A549 treated with CORT108297 at 1 μM for 4 hours (cell line): ENCODE measurements at places on chromosomes 3 and 15. TPM values are rescaled to one million over a fixed set of nuclear protein-coding genes. Genes with fewer than 3 reads are reported as not detected.

DUOXA1 gene
- total RNA-seq, result 0.08 to 0.17 TPM (median 0.12 TPM) in 5 replicates

NPAP1 gene
- total RNA-seq, result not detected in 5 replicates

SCN5A gene
- total RNA-seq, result 0.33 to 2.1 TPM (median 0.93 TPM) in 5 replicates

FSTL1 gene
- 49.9 to 91.3 TPM (median 71.1 TPM) in 5 replicates for total RNA-seq

THSD4 gene
- 19.4 to 27.7 TPM (median 23.0 TPM) in 5 replicates for total RNA-seq

KNG1 gene
- total RNA-seq, result 0.07 TPM in 1 of 5 replicates, not detected in the others

CILP gene
- 0.06 to 0.09 TPM (median 0.07 TPM) in 5 replicates for total RNA-seq
